CD4-positive, alpha-beta T cell treated with Interleukin-1 beta for 1 hour (primary cell): ENCODE measurements at places on chromosomes 16 and 17.

DNA sequence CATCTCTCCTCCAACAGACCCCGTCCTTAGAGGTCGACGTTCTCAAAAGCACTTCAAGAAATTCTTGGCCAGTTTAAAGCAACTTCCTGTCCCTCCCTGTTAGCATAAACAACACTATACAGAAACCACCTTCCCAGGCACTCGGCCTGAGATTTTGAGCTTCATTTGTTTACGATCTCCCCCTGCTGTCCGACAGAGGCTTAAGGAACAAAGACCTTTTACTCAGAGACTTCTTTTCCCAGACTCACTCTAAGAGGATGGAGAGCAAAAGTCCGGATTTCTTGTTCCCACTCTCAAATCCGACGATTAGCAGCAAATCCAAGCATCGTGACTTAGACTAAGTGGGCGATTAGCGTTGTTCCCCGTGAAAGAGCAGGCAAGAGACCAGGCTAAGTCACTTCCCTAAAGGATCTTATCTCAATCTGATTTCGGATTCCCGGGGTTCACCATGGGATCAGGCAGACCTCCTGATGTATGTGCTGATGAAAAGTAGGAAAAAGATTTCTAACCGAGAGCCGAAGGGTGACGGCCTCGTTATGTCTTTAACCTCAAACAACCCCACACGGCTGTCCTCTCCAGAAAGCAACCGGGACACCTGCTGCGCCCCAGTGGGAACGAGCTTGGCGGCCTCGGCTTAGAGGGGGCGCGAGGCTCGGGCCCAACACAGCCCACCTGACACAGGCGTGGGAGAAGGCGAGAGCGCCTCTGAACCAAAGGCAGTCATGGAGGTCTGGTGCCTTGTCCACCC, 598 bp downstream of the INPP5K start:
- peak; percentile 70 for DNase-seq

- no peak for DNase-seq
Observed at GRCh38 chr17:56913353-56913866, 439 bp downstream of the TRIM25 start.

- DNase-seq: no peak
Observed at GRCh38 chr17:41748275-41748674, 13.8 kb upstream of the HAP1 start.

- peak; percentile 75 for DNase-seq
Observed at GRCh38 chr16:1102921-1103635, 7.0 kb upstream of the C1QTNF8 start.

DNA sequence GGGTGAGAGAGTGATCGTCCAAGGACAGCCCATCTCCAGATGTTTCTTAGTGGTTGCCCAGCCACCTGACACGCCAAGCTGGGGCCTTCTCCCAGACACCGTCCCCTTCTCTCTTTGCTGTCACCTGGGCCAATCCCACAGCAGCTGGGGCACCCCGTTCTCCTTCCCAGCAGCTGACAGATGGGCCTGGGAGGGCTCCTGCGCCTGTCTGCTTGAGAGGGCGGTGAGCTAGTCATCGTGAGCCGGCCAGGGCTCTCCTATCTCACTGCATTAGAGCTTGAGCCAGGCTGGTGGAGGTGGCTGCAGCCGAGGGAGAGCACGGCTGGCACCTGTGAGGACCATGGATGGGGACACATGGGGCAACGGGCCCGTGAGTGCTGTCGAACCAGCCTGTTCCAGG, 41.2 kb downstream of the RAB11FIP3 start:
- no peak for DNase-seq

DNA sequence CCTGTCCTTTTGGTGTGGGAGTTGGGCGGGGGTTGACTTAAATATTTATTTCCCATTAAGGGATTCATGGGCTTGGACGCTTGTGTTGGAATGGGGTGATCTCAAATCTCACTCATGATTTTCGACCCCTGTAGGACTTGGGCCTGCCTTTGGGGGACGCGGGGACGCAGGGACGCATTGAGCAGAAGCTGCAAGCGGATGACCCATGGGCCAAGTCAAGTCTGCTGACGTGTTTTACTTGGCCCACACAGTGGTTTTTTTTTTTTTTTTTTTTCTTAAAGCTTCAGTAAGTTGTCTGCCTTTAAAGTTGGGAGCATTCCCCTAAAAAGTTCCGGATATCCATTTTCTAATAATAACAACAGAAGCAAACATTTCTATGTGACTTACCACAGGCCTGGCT, 28.9 kb downstream of the CMIP start:
- no peak for DNase-seq

DNA sequence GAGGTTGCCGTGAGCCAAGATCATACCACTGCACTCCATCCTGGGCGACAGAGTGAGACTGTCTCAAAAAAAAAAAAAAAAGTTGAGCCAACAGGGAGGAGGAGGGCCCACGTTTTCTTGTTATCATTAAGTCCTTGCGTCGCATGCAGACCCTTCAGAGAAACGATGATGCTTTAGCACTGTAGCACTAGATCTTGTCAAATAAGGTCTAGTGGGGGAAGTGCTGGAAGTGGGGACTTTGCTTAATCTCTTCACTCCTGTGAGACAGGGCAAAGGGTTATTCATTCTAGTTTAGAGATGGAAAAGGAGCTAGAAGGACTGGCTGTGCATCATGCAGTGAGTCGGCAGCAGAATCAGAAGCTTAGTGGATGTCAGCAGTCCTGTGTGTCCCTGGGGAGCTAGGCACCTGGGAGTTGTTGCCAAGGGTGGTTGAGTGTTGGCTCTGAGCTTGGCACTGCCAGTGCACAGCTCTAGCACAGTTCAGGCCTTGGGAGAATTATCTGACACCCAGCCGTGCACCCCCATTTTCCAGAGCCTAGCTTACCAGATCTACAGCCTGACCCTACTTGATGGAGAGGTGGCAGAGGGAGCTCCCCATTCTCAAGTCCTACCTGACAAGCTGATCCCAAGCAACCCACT, 33.4 kb upstream of the TBX2 start:
- no peak for DNase-seq

DNA sequence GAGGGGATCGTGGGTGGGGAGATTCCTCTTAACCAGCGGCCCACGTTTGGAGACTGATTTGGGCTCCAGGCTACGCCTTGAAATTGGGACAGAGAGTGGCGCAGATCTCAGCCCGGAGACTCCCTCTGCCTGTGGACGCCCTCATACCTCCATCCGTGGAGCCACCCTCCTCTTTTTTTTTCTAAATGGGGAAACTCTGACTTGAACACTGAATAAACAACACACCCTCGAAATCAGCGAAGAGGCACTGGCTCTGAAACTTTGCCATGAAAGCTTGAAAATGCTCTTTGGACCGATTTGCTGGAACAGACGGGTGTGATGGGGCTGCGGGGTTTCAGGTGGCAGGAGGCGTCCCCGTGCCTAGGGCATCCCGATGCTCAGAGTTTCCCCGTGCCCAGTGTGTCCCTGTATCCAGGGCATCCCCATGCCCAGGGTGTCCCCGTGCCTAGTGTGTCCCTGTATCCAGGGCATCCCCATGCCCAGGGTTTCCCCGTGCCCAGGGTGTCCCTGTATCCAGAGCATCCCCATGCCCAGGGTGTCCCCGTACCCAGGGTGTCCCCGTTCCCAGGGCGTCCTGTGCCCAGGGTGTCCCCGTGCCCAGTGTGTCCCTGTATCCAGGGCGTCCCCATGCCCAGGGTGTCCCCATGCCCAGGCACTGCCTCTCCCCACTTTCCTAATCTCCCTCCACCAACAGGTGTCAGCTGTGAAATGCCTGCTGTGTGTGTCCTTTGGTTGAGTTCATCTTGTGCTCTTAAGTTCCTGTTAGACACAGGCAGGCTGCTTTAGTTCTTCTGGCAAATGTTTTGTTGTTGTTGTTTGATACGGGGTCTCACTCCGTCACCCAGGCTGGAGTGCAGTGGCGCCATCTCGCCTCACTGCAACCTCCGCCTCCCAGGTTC, 187.0 kb downstream of the SEC14L1 start:
- no peak for DNase-seq

DNA sequence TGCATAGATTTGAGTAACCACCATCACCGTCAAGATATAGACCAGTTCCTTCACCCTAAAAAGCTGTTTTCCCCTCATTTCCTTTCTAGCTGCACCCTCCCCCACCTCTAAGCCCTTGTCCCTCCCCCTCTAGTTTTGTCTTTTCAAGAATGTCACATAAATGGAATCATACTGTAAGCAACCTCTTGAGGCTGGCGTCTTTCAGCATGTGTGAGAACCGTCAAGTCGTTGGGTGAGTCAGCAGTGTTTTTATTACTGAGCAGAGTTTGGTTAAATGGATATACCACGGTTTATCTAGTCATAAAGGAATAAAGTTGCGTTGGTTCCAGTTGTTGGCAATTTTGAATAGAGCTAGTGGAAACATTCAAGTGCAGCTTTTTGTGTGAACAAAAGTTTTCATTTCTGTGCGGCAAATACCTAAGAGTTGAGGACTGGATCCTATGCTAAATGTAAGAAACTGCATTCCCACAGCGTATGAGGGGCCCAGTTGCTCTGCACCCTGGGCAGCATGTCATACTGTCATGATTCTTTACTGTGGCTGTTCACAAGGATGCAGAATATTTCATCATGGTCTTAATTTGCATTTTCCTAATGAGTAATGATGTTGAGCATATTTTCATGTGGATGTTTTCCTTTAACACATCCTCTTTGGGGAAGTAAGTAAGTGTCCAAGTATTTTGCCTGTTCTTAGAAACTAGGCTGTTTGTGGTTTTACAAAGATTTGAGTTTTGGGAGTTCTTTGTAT, 264.3 kb downstream of the CPPED1 start:
- no peak for DNase-seq

- no peak for DNase-seq
Observed at GRCh38 chr16:3945751-3946603, 65.5 kb upstream of the CREBBP start.
